ENCODE measurements at places on chromosomes 1 and 21.

- DNase-seq = no peak
Observed at GRCh38 chr1:154760469-154760933, 109.6 kb downstream of the KCNN3 start.

GRCh38 chr1:52348704-52349300 is 17.2 kb downstream of the CC2D1B start:
- peak; percentile 17 for DNase-seq

GRCh38 chr1:165387505-165387904 is 31.0 kb upstream of the LMX1A start:
- DNase-seq = no peak

- DNase-seq = peak; percentile 32
Observed at GRCh38 chr1:64240206-64240605, 36.8 kb downstream of the UBE2U start.

- peak; percentile 35 for DNase-seq
Observed at GRCh38 chr1:40530735-40531380, 579 bp upstream of the ZNF684 start.

- DNase-seq = peak; percentile 73
Observed at GRCh38 chr1:235270625-235271024, 57.4 kb downstream of the ARID4B start.

GRCh38 chr1:21342961-21343838 is 52.9 kb upstream of the ECE1 start:
- no peak for DNase-seq

GRCh38 chr1:26915204-26915842 is 1.5 kb upstream of the NR0B2 start:
- DNase-seq = peak; percentile 43

DNA sequence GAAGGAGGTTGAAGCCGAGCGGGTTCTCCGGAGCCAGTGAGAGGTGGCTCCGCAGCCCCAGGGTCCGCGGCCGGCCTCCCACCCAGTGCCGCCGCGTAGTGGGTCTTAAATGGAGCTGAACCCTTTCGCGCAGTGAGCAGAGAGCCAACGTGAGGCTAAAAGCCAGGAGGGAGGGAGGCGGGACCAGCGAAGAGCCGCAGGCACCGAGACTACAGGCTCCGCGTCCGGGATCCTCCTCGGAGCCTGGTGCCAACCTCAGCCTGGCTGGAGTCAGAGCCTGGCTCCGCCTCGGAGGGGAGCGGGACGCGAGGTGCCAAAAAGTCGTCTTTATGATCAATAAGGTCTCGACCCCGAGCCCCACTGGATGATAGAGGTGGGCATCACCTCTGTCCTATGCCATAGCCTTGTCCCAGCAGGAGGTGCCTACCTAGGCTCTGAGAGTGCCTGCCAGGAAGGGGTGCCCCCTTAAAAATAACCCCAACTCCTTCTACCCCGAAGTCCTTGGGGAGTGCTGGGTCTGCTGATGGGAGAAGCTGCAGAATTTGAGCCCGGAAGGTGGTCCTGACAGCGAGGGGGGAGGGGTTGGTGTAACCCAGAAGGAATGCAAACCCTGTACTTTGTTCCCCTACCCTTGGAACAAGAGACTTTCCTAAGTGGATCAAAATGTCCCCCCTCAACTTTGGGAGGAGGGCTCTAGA is 1.6 kb downstream of the IGSF21 start:
- peak; percentile 24 for DNase-seq
